ENCODE measurements at places on chromosomes 5 and 9.
A peak's percentile ranks its signal among the peaks of the same experiment; 100 is the strongest.

DNA sequence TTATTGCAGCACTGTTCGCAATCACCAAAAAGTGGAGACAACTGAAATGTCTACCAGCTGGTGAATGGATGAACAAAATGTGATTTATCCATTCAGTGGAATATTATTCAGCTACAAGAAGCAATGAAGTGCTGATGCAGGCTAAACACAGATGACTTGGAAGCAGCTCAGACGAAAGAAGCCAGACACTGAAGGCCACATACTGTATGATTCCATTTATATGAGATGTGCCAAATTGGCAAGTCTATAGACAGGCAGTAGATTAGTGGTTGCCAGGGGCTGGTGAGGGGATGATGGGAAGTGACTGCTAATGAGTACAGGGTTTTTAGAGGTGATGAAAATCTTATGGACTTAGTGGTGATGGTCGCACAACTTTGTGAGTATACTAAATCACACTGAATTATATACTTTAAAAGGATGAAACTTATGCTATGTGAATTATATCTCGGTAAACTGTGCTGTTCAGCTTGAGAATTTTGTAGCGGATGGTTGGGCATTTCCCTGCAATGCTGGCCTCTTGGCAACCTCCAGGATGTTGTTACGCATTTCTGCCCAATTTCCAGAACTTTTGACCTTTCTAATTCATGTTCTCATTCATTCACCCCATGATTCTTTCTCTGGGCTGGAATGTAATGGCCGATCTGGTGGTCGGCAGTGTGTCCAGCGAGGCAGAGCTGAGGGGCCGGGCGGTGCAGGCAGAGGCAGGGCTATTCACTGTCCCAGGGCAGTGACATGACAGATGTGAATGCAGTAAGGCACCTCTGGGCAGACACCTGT is 22.0 kb upstream of the WNK2 start:
- no peak for DNase-seq

DNA sequence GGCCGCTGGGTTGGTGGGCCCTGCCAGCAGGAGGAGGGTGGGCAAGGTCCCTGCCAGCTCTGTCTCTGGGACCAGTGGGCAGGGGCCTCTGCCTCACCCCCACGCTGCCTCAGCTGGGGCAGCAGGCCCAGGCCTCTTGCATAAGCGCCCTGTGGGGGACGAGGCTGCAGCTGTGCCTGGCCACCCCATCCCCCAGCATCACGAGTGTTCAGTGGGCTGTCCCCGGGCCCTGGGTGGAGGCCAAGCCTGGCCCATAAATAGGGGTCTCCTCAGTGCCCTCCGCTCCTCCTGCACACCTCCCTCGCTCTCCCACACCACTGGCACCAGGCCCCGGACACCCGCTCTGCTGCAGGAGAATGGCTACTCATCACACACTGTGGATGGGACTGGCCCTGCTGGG is at the start of gene PTGDS:
Gene PTGDS (plus strand): TSS at position 282 of the 400 bp plus-strand sequence. CDS start 75 bp downstream, at position 357.
- DNase-seq, result no peak

DNA sequence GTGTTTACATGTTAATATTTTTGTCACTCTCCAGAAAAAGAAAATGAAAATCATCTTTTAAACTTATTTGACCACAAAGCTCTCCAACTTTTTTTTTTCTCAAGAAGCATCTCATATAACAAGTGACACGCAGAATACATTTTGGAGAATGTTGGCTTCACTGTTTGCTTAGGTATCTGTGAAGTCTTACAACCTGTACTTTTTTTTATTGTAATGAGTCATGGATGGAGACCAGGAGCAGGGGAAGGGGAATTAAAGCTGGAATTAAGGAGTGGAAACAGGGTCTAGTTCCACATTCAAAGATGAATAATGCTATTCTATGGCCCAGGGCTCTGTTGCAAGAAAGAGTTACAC is 211.9 kb downstream of the MAN2A1 start:
- no peak for DNase-seq

- no peak for DNase-seq
Measured at GRCh38 chr5:40743771-40744170, 12.0 kb downstream of the TTC33 start.

DNA sequence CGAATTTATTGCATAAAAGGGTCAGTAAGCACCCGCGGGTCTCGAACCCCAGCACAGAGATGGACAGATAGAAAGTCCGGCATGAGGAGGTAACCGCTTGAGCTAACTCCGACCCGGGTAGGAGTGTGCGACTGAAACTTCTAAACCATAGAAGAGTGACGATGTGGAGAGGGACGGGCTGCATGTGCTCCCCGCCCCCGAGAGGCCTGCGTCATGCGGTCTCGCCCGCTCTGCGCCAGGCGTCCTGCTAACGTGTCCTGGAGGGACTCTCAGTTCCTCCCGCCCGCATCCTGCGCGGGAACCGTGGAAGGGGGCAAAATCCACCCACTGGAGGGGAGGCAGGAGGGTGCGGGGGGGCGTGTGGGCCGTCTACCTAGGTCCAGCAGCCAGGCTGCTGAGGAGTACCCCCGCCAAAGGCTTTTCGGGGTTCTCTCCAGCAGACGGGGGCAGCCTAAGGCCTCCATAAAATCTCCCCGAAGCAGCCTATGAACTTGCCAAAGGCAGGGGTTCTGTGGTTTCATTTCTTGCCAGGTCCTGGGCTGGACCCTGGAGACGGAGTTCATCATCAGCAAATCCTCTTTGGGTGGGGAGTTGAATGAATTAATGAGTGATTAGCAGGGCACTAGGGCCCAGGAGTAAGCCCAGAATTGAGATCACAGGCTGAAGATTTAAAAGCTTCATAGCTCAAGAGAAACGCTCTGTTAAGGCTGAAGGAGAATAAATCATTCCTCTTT is 51.9 kb downstream of the TGFBI start:
- peak; percentile 86 for DNase-seq

- no peak for DNase-seq
Measured at GRCh38 chr5:96690861-96691260, 28.7 kb downstream of the CAST start.

- no peak for DNase-seq
Measured at GRCh38 chr5:75265731-75266130, 29.1 kb upstream of the ANKRD31 start.

DNA sequence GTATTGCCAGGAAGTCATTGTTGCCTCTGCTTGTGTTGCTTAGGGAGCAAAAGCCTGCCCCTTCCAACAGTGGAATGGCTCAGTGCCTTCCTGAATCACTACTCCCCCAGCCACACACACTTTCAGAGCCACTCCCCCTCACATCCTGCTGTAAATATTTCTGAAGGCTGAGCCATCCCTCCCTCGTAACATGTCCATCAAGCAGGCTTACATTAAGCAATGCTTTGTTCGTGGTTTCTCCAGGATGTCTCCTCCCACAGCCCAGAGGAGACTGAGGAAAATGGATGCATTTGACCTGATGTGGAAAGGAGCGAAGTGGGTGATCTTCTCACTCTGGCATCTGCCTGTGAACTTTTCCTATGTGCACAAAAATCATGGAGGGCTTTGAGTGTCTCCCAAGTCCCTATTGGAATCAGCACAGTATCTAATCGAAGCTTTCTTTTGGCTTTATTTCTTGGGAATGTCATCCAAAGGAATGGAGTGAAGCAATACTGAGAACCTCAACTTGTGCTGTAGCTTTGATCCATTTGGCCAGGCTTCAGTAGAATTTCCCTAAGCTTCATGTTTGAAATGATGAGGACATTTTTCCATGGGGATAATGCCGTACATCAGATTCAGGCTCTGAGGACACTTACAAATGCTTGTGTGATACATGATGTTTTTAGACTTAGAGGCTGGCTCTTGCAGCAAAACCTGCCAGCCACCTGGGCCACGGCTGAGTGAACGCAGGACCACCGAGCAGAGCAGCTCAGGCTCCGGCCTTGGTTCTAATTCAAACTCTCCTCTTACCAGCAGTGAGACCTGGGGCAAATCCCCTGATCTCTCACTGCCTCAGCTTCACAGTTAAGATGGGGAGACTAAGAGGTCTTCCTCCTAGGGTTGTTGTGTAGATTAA is 389.1 kb downstream of the ENC1 start:
- DNase-seq, result no peak

- DNase-seq, result no peak
Measured at GRCh38 chr5:14672484-14673394, 8.2 kb downstream of the OTULIN start.

DNA sequence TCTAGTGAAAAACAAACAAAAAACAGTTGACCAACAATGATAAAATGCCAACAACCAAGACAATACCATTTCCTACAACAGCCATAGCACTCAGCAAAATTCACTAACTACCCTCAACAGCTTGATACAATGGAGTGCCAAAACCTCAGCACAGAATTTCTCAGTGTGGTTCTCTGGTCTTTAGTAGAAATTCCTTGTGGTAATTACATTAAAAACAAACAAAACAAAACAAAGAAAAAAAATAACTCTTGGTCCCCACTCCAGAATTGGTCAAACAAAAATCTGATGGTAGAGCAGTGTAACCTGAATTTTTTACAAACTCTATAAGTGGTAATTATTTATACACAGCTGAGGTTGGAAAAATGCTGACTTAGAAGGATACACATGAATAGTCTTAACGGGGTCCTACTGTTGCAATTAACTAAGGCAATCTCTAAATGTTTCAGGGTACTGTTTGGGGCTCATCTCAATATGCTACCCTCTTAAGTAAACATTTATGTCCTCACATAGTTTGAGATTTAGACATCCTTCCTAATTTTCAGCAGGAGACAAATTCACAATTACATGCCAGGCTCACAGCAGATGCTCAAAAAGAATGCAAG is 13.8 kb downstream of the CSNK1A1 start:
- no peak for DNase-seq

DNA sequence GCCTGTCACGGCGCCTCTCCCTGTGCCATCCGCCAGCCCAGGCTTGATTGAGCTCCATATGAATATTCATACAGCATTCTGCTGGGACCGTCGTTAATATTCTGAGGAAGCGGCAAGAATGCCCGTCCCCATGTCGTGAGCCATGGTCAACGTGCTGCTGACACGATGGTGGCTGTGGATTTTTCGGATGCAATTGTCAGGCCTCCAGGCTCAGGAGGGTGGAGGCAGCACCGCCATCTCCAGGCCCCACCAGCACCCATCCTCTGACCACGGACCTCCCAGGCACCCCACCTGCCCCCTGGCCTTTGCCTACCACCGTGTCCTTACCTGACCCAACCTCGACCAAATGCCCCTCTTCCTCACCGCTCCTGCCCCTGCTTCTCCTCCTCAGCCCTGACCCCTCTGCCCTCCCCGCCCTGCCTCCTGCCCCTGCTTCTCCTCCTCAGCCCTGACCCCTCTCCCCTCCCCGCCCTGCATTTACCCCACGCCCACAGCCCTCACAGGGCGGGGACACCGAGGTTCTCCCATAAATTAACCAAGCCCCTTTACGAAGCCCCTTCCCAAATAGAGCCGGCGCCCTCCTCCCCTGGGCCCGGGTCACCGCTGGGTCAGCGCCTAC is 9.9 kb downstream of the TMEM250 start:
- no peak for DNase-seq

DNA sequence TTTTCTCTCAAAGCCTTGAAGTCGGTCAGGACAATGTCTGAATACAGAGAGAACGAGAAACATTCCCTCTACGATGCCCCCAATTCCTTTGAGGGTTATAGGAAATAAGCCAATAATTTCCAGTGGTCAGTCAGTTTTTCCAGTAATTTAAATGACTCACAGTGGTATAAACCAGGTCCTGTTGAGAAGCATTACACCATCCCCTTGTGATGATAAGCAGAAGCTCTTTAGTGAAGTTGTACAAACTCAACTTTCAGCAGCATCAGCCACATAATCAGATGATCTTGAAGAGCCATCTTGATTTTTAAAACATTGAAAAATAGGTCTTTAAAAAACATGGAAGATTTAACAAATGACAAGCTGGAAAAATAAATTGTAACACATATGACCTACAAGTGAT is 173.9 kb upstream of the ZNF462 start:
- no peak for DNase-seq

DNA sequence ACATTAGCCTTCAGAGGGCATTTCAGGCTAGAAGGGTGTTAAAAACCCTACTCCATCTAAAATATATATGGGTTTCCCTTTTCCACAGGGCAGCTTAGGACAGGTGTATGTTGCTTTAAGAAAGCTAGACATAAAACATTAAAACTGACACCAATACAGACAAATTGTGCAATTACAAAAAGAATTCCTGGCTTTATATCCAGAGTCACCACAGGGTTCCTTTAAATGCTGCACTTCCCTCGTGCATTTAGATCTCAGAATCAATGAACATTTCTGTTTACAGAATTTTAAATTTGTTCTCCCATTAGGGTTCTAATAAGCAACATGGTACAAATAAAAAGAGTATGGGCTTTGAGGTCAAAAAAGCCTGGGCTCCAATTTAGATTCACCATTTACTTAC is 170.2 kb downstream of the MAPKAP1 start:
- no peak for DNase-seq

DNA sequence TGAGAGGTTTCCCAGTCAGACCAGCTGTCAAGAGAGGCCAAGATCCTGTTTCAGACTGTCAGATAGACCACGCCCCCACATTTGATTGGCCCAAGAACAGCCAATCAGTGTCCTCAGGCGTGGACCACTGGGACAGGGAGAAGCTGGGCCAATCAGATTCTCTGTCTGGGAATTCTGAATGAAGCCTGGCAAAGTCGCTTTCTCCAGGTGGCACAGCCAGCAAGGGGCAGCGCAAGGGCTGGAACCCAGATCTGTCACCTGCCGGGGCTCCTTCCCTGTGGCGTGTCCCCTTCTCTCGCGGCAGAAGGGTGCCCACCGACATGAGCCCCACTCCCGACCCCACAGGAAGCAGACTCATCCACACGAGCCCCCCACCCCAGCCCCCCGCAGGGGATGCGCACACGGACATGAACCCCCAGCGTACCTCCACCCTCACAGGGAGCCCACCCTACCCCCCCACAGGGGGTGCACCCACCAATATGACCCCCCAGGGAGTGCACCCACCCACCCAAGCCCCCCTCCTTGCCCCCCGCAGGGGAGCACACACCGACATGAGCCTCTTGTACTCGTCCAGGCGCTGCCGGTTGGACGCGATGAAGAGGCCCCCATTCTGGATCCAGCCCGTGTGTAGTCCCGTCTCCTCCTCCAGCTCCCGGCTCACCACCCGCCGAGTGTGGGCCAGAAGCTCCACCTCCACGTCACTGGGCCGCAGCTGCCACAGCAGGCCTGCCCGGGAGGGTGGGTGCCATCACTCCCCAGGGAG is 6.1 kb downstream of the SARDH start:
- DNase-seq, result peak; percentile 66

DNA sequence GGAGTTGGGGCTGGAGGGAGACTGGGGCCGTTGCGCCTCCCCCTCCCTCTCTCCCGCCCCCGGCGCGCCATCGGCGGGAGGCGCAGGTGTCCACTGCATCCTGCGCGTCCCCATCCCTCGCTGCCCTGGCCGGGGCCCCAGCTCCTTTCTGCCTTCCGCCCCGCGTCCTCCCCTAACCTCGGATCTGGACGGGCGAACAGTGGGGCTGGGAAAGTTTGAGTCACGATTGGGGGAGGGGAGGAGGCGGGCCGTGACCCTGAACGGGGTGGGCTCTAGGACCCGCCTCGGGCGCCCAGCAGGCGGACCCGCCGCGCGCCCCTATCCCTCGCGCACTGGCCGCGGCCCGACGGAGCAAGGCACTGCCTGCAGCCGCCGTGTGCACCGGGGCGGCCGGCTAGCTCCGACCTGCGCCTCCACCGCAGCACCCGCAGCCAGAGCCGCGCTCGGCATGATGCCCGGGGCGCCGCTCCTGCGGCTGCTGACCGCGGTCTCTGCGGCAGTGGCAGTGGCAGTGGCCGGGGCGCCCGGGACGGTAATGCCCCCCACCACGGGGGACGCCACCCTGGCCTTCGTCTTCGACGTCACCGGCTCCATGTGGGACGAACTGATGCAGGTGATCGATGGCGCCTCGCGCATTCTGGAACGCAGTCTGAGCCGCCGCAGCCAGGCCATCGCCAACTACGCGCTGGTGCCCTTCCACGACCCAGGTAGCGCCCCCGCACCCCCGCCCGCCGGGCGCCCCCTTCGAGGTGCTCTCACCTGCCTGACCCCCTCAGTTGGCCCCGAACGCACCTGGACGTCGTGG is at the start of gene HMCN2:
Gene HMCN2 (plus strand): TSS at position 330 of the 805 bp plus-strand sequence. CDS start 119 bp downstream, at position 449.
- peak; percentile 70 for DNase-seq

GRCh38 chr5:94778299-94778698 is 159.8 kb downstream of the SLF1 start:
- no peak for DNase-seq

All from WTC11 (cell line).